Esophagus mucosa (tissue), 1 donor: ENCODE measurements at places on chromosomes 6 and 20. TPM values are rescaled to one million over a fixed set of nuclear protein-coding genes. Genes with fewer than 3 reads are reported as not detected.

Gene SLC17A2
- total RNA-seq, result not detected

Gene VIP
- total RNA-seq, result not detected

DNA sequence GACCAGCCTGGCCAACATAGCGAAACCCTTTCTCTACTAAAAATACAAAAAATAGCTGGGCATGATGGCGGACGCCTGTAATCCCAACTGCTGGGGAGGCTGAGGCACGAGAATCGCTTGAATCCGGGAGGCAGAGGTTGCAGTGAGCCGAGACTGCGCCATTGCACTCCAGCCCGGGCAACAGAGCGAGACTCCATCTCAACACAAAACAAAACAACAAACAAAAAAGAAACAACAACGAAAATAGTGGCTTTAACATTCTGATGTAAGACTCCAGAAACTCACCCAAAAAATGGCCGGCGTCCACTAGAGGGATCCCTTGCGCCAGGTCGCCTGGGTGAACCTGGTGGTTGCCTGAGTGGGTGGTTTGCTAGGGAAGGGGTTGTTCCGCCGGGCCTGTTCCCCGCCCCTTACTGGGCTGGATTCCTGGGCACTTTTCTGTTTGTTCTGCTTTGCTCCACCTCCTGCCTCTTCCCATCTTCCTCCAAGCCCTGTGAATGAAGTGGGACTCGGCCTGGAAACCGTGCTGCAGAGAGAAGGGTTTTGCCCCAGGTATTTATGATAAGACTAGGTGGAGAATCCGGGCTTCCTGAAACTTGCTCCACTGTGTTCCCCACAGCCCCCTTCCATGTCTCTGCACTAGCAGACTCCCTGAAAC is 1.5 kb downstream of the PABPC1L start:
- no peak for ATAC-seq

- ATAC-seq, result peak; percentile 64
Measured at GRCh38 chr20:47558295-47559066, 56.8 kb downstream of the NCOA3 start.

Gene C2
- 2.9 TPM for total RNA-seq

- ATAC-seq, result no peak
Measured at GRCh38 chr20:46666306-46666705, 15.0 kb upstream of the SLC13A3 start.

- ATAC-seq, result no peak
Measured at GRCh38 chr20:4138056-4138455, 122.7 kb upstream of the RNF24 start.

GRCh38 chr20:62603021-62603906 is 39.0 kb upstream of the SLCO4A1 start:
- peak; percentile 68 for ATAC-seq

DNA sequence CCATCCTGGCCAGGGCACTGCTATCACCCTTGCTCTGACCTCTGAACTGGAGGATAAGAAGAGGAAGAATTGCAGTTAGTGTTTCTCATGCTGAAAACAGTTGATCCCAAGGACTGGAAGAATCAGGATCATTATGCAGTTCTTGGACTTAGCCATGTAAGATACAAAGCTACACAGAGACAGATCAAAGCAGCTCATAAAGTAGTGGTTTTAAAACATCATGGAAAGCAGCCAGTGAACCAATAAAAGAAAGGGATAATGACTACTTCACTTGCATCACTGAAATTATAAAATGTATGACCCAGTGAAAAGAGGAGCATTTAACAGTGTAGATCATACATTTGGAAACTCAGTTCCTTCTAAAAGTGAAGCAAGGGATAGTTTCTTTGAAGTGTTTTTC is 47.7 kb downstream of the DNAH8 start:
- ATAC-seq, result no peak

Gene ZNF334
- 2.0 TPM for total RNA-seq

GRCh38 chr6:38176797-38177751 is 357.5 kb downstream of the ZFAND3 start:
- peak; percentile 74 for ATAC-seq

- ATAC-seq, result no peak
Measured at GRCh38 chr6:1242021-1242420, 69.9 kb upstream of the FOXQ1 start.

- peak; percentile 14 for ATAC-seq
Measured at GRCh38 chr20:2133318-2134183, 31.9 kb downstream of the STK35 start.

GRCh38 chr20:19757487-19758132 is 448 bp upstream of the RIN2 start:
- peak; percentile 91 for ATAC-seq

- no peak for ATAC-seq
Measured at GRCh38 chr20:51481341-51481914, 61.1 kb downstream of the NFATC2 start.

Gene PRSS16
- total RNA-seq, result 7.7 TPM

DNA sequence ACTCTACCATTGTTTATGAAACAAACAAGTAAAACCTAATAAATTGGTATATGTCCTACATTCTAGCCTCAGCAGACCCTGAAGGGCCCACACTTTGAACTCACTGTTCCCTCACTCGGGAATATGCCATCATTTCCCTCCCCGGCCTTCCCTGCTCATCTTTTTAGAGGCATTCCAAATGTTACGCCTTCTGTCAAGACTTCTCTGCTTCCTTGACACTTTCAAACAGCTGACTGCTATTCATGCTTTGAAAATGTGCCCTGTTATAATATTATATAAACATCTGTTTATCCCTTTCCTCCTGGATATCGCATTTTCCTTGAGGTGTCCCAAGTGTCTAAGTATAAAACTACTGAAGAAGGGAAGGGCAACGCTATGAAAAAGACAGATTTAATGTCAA is 249.5 kb upstream of the THEMIS start:
- ATAC-seq, result no peak

- ATAC-seq, result no peak
Measured at GRCh38 chr6:105546754-105547153, 143.9 kb upstream of the PREP start.

GRCh38 chr6:23016696-23017095 is 447.3 kb downstream of the HDGFL1 start:
- no peak for ATAC-seq

- ATAC-seq, result no peak
Measured at GRCh38 chr6:8589941-8590729, 154.8 kb upstream of the SLC35B3 start.

Gene TNF
- 0.24 TPM for total RNA-seq

Gene LHFPL5
- not detected for total RNA-seq

DNA sequence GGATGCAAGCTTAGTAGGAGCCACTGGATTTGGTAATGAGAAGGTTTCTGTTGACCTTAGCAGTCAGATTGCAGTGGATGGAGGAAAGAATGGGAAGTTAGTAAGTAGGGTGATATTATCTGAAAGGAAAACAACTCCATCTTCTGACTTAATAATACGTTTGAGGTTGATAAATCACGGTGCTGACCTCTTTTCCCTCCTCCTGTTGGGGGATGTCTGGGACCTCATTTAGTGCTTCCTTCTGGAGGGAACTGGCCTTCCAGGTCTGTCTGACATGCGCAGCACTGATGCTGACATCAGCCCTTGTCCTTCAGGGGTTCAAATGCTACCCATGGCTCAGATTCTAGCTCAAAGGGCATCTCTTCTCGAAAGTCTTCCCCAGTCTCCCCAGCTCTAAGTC is 48.2 kb upstream of the AKAP12 start:
- ATAC-seq, result no peak

DNA sequence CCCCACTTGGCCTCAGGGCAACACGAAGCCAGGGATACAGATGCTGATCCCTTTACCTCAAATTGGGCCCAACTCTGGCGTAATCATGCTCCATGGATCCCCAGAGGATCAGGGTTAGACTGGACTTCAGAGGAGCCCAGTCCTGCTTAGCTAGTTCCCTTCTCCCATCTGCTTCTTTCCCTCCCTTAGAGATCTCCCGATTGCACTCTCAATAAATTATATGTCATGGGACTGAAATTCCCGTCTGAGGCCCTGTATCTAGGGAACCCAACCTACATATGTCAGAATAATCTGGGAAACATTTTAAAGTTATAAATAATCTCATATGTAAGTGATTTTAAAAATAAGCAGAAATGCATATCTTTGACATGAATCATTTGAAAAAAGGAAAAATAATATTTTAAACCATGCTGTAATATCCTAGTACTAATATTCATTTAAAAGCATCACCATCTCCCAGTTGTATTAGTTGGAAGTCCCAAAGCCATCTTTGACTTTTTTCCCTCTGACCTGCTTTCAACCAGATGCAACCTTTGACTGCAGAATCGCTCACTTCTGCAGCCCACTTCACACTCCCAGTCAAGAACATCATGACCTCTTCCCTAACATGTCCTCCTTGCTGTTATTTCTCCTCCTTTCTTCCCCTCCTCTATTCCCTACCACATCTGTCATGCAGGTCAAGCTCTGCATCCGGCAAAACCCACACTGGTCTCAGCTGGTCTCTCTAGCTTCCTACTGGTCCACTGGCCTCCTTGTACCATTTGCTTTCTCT is 393.6 kb downstream of the BTBD3 start:
- ATAC-seq, result no peak

DNA sequence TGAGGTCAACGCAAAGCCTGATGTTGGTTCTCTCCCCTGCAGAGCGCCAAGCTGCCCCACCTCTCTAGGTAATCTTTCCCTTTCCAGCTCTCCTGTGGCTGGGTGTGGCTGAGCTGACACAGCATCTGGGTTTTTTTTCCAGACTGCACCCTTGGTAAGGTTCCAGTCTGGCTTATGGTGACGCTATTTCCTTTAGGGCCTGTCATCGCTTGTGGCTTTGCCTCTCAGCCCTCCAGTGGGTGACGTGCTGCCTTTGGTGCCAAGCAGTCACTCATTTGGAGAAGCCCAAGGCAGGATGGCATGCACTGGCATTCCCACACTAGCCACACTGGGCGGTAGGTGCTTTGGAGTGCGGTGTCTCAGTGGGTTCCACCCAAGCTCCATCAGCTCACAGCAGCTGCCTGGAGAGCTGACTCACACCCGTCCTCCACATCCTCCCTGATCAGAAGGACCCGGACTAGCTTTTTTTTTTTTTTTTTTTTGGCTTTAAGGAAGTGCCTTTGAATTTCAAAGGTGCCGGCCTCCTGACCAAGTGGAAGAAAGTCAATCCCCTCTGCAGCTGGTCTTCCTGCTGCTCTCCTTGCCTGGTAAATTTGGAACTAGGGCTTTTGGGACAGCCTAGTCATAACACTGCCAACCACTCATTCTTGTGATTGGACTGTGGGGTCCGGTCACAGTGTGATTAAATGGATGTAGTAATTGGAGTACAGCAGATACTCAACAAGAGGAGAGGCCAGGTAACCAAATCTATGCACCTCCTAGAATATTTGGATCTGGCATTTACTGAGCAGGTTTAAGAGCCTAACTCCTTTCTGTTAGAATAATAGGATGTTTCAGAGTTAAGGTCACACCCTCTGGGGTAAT is 153.6 kb downstream of the CD83 start:
- peak; percentile 94 for ATAC-seq

Gene PPP1R3G
- 2.0 TPM for total RNA-seq

- ATAC-seq, result no peak
Measured at GRCh38 chr6:5990786-5991185, 15.9 kb downstream of the NRN1 start.
